Activated B cell treated with CpG ODN at 0.5 μM for 24 hours (primary cell): ENCODE measurements at places on chromosomes 6 and 20. TPM values are rescaled to one million over a fixed set of nuclear protein-coding genes. Genes with fewer than 3 reads are reported as not detected.

Gene SLC17A3
- total RNA-seq = not detected in 2 replicates

GRCh38 chr6:55276745-55277530 is 50.3 kb upstream of the GFRAL start:
- no peak overlapping the region for H3K27ac ChIP-seq
- no peaks in the 10 kb centered on the region for H3K4me1 ChIP-seq
- H3K27me3 ChIP-seq = no peaks in the 10 kb centered on the region
- H3K36me3 ChIP-seq = no peaks in the 10 kb centered on the region
- H3K4me3 ChIP-seq = no peak overlapping the region

Gene ZC2HC1B
- 1.5 and 2.3 TPM in 2 replicates for total RNA-seq

- peak overlapping the region; percentile 84 for H3K27ac ChIP-seq
- H3K27me3 ChIP-seq = no peaks in the 10 kb centered on the region
- H3K36me3 ChIP-seq = no peaks in the 10 kb centered on the region
- DNase-seq = no peak
Observed at GRCh38 chr20:37337208-37337991, 8.5 kb upstream of the SRC start.

DNA sequence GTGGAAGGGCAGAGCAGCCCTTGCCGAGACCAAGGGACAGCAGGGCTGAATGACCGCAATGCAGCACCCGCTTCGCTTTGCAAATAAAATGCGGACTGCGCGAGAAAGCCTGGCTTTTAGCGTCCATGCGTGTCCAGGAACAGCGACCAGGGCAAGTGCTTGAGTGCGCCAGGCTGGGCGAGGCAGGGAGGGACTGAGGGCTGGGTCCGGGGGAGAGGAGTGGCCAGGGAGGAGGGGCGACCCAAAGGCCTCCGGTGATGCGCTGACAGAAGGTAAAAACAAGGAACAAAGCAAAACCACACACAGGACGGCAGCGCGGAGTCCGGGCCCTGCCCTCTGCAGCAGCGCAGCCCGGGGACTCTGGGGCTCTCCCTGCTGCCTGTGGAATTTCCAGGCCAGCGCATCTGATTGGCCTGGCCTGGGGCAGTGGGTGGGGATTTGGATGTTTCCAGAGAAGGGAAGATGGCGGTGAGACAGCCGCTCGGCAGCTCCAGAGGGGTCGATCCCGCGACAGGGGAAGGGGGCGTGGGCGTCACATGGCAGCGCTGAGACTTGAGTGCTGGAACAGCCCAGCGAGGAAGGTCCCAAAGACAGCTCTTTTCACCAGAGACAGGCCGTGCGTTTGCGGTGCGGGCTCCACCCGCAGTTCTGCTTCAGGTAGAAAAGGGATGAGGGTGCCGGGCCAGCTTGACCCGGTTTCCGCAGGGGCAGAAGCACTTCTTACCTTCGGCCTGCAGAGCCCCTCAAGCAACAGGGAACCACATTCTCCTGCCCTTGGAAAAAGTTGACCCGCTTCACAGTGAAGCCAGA is 51.8 kb downstream of the SSR1 start:
- H3K36me3 ChIP-seq = no peaks in the 10 kb centered on the region
- peaks cover 34% of the 10 kb centered on the region for H3K4me1 ChIP-seq

Gene COL9A1
- total RNA-seq = not detected in 2 replicates

Gene OPRM1
- not detected in 2 replicates for total RNA-seq
